ENCODE measurements at places on chromosomes 3 and 15. TPM values are rescaled to one million over a fixed set of nuclear protein-coding genes. Genes with fewer than 3 reads are reported as not detected.

RARRES1 gene
- total RNA-seq = not detected

SCN5A gene
- not detected for total RNA-seq

PLSCR4 gene
- total RNA-seq = 101 TPM

HGD gene
- total RNA-seq = not detected

ZIC1 gene
- total RNA-seq = 24.3 TPM

IL12A gene
- total RNA-seq = 16.2 TPM

ANKDD1A gene
- 4.7 TPM for total RNA-seq
